Esophagus muscularis mucosa (tissue), 4 donors: ENCODE measurements at places on chromosomes 4 and X. TPM values are rescaled to one million over a fixed set of nuclear protein-coding genes. Genes with fewer than 3 reads are reported as not detected.

GRCh38 chr4:76260571-76260970 lies 9.1 kb downstream of the FAM47E start:
- no peak for DNase-seq

- no peak for DNase-seq
These were observed 44.0 kb upstream of the TLR2 start for GRCh38 chr4:153639833-153640802.

The ARHGEF38 gene
- total RNA-seq = not detected

GRCh38 chr4:4358093-4358854 lies 28.6 kb upstream of the NSG1 start:
- DNase-seq = no peak

DNA sequence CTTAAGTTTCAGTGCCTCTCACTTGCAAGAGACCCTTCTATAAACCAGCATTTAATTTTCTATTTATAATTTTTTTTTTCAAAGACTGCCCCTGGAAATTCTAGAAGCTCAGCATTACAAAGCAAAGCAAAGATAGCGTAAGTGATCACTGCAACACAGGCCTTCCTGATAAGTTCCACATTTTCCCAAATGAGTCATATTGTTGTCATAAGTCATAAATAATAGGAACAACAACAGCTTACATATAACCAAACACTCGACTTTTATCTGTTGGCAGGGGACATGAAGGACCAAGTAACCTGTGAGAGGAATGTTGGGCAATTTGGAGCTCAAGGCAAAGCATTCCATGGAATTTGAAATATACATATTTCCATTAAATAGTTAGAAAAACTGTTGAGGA lies 815.5 kb downstream of the DMD start:
- no peak for DNase-seq

DNA sequence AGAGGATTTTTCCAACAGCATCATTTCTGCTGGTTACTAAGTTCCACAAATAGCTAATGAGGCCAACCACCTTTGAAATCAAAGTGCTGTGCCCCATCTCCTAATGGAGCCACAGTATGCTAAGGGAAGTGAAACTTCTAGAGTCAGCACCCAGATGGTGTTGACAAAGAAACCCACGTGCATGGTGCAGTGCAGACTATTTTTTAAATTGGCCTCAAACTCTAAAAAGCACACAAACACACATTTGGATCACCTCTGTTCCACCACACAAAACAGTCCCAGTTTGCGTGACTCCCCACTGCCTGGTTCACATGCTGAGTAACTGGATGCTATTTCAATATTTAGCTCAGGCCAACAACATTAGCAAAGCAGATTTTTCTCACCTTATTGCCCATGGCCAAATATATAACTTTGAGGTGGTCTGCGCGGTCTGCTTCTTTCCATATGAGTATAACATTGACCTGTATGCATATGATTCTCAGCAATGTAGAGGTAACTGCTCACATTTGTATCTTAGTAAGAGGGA lies 69.9 kb downstream of the AMELX start:
- DNase-seq = no peak

The PARM1 gene
- 23.3 TPM for total RNA-seq

DNA sequence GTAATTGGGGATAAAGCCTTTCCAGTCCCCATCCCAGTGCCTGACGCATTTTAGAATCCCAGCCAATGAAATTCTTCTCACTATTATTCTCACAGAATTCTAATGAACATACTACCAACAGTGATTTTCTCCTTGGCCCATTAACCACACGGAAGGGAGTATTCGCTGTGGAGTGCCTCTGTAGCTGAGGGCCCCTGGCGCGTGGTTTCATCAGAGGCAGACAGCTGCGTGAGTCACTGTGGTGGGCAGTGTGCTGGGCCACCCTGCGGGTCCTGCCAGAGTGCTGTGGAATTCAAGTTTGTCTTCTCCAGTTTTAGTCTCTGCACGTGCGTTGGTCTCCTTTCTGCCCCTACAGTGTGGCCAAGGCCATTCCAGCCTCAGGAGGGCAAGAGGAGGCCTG lies 335.4 kb upstream of the FAT1 start:
- DNase-seq = no peak

- no peak for DNase-seq
These were observed 28.5 kb upstream of the FRG1 start for GRCh38 chr4:189912170-189912569.

DNA sequence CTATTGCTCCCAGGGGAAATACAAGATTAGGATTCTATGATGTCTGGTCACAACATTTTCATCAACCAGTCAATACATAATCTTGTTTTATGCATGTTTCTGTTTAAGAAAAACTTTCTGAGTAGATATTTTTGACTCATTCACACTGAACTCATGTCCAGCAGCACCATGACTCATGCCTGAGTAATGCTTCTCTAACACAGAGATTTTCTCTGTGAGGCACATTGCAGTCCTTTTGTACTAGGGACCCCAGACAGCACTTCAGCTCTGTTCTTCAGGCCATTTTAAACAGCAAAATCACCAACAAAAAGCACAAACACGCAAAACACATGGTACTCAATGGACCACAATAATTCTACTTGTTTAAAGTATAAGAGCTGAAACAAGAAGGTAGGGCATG lies 83.6 kb downstream of the MXRA5 start:
- no peak for DNase-seq

The DGAT2L6 gene
- not detected for total RNA-seq

The STPG2 gene
- total RNA-seq = 0.17 TPM

- no peak for DNase-seq
These were observed 1.9 kb upstream of the SEPTIN6 start for GRCh38 chrX:119694601-119695534.

The MAGEC1 gene
- not detected for total RNA-seq

The TADA2B gene
- total RNA-seq = 19.9 TPM

DNA sequence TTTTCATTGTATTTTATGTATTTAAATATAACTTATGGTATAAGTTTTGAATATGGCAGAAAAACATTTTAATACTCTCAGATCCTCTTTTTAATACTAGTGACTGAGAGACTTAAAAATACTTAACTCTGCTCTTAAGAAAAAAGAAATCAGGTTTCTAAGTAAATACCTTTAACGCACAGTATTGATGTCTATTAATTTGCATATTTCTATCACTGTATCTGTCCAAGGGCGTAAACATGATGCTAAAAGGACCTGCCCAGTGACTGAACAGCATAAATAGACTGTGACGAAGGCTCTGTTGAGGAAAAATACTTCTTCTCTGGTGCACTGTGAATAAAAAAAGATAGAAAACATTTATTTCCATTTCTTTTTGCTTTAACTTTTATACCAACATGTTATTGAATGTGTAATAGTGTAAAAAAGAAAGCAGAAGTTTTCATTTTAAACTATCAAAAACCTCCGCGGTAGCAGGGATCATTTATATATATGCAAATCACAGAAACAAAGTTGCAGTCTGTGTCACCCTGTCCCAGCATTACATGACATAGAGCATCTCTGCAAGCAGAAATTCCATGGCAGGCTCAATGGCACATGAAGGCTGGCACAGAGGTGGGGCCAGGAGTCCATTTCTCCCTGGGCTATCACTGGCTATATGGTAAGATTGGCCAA lies 75.4 kb downstream of the ZAR1 start:
- no peak for DNase-seq
